Stimulated activated CD8-positive, alpha-beta memory T cell treated with anti-CD3 and anti-CD28 coated beads, Interleukin-7, amount 100 ng/mL, for 24 hours (primary cell): ENCODE measurements at places on chromosomes 6 and 20.

- no peak for DNase-seq
These were observed 44.2 kb downstream of the HLA-DPB1 start for GRCh38 chr6:33120001-33120400.

- DNase-seq: no peak
These were observed 149.1 kb downstream of the TBX18 start for GRCh38 chr6:84615113-84615850.

DNA sequence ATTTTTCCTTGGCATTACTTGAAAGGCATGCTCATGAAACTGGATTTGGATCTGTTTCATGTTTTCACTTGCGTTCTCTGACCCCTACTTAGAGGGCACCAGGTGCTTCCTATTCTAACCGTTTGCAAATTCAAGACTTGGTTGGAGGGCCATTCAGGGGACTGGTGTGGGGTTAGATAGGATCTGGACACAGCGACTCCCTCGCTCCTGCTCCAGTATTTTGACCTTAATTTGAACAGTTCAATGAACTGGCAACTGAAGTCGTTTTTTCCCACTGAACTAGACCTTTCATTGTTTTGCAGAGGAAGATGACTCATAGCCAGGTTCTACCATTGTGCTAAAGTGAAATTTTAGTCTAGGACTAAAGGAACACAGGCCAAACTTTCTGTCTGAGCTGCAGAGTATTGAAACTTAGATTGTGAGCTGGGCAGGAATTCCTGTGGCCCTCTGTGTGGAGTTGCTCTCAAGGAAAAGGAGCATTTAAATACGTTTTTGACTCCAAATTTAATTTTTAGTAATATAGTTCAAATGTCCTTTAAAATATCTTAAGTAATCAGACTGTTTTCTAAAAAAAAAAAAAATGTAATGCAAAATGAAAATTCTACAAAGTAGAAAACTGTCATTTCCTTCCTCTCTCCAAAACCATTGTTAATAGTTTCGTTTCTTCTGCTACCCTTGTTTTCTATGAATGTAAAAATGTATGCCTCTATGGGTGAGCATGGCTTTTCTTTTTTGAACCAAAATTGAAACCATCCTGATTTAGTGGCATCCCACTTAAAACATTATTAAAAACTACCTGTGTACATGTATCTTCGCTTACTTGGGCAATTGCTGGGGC is 64.8 kb downstream of the UTRN start:
- DNase-seq: no peak

DNA sequence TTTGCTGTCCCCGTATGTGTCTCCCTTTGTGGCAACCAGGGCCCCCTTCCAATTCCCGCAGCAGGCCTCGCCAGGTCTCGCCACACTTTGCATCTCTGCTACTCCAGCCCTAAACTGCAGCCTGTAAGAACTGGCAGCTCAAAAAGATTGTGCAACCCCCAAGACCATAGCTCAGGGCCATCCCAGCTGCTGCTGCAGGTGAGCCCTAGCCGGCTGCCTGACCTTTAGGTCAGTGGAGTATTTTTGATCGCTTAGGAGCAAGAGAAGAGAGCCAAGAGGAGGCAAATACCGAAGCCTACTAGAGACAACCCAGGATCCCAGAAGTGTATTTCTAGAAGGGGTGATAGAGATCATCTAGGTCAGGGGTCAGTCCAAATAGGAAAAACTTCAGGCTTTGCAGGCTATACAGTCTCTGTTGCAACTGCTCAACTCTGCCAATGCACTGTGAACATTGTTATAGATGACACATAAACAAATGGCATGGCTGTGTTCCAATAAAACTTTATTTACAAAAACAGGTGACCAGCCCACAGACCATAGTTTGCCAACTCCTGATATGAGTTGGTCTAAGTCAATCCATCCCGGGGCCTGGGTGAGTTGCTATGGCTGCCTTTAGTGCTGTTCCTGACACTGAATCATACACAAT is 138.4 kb downstream of the EYA2 start:
- no peak for DNase-seq

DNA sequence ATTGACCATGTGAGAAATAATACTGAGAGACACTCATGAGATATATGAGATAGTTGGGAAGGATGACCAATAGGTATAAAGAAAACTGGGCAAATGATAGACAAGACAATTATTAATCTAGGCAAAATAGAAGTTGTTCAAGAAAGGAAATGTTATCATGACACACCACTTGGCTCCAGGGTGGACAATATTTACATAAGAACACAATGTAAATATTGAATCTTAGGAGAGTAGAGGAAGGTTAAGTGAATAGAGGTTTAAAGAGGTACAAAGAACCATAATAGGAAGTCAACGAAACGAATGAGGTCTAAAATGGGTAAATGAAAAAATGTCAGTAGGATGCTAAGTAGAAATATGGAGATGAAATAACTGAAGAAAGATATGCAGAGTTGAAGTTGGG is 126.5 kb downstream of the MBOAT1 start:
- DNase-seq: no peak

DNA sequence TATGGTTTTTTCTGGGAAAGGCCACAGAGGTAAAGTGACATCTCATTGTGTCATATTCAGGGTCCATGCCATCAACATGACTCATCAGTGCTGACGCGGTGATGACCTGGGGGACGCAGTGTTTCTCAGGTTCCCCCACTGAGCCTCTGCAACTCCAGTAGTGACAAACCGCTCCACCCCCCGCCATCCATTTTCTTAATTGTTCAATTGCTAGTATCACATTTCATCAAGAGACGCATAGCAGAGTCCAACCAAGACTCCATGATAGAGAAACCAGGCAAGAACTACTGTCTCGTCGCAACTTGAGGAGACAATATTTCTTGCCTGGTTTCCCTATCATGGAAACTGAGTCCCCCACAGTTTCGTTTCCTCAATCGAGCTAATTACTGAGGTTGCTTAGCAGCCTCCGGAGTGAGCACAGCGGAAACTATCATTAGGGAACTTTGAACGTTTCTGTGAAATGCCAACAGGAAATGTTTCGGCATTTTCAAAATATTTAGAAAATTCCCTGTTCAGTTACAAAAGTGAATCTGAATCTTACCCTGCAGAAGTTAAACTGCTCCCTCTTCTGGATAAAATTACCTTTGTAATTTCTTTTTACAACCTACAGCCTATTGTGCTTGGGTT is 12.2 kb upstream of the SERPINB1 start:
- DNase-seq: peak; percentile 69

GRCh38 chr6:132526461-132526860 is 11.6 kb upstream of the TAAR9 start:
- DNase-seq: no peak

- no peak for DNase-seq
These were observed 378.0 kb upstream of the FLRT3 start for GRCh38 chr20:14715400-14715799.

DNA sequence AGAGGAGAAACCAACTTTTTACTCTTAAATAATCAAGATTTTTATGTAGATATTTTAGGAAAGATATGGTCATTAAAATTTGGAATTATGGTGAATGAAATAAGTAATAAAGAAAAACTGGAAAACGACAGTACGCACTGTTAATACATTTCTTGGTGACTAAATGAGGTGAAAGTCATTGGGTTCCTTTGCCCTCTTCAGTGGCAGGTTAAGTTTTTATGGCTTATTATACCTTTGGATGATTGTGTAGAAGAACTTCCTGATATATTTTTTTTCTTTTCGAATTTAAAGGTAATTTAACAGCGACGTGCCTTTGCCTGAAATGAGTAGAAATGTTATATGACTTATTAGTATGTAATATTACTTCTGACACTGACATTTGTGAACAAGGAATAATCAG is 43.4 kb downstream of the FOXO3 start:
- no peak for DNase-seq

GRCh38 chr6:37897321-37897720 is 77.8 kb downstream of the ZFAND3 start:
- DNase-seq: no peak

DNA sequence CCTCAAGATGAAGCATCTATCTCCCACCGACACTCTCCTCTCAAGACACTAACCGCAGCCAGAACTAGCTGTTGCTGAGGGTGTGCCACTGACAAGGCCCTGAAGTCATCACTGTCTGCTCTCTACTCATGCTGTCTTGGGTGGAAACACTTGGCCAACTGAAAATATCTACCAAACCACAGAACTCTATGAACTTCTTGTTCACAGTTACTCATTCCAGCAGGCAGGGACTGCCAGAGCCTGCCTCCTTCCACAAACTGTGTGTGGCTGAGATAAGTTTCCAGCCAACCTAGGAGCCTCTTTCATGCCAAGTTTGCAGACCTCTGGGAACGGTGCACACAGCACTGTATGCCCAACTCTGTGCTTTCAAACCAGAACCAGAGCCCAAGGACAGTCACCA is 45.5 kb upstream of the NXT1 start:
- no peak for DNase-seq

DNA sequence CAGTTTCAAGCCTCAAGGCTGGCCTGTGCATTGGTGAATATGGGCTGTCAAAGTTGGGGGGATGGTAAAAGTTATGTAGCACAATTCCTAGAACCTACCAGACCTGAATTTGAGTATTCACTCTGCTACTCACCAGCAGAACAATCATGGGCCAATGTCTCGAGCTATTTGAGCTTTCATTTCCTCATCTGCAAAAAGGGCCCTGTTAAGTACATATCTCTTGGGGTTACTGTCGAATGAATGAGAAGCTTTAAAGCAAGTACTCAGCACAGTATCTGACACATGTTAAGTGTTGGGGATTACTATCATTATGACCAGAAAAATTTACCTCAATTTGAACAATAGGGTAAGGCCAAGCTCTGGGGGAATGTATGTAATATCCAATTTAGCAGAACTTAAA is 13.5 kb upstream of the ENPP4 start:
- DNase-seq: no peak

GRCh38 chr6:158468666-158469065 is 91.2 kb upstream of the TMEM181 start:
- DNase-seq: no peak

GRCh38 chr20:24718696-24719095 is 230.4 kb upstream of the CST7 start:
- no peak for DNase-seq

GRCh38 chr20:3070725-3071124 is 695 bp upstream of the OXT start:
- DNase-seq: no peak

DNA sequence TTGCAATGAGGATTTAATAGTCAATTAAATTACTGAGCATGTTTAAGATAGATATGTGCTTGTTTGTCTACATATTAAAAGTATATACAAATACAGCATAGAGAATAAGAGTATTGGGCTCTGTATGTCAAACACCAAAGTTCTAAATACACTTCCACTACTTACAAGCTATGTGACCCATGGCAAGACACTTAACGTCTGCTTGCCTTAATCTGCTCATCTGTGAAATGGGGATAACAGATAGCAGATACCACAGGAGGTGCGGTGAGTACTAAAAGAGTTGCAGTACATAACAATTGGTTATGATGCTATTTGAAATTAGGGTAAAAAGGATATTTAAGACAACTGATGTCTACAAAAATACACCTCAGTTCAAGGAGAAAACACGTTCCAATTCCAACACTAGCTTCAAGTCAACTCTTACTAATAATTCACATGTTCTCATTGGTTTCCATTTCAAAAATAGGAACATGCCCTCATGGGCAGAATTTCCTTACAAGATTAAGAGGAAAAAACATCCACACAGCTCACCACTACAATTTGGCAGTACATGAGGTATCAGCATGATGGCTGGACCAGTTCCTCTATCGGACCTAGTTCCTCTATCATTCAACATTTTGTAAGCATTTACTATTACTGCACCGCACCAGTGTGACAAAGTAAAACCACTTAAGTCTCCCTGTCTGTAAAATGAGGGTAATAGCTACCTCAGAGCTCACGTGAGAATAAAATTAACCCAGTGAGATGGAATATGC is 101.1 kb downstream of the SMLR1 start:
- no peak for DNase-seq

DNA sequence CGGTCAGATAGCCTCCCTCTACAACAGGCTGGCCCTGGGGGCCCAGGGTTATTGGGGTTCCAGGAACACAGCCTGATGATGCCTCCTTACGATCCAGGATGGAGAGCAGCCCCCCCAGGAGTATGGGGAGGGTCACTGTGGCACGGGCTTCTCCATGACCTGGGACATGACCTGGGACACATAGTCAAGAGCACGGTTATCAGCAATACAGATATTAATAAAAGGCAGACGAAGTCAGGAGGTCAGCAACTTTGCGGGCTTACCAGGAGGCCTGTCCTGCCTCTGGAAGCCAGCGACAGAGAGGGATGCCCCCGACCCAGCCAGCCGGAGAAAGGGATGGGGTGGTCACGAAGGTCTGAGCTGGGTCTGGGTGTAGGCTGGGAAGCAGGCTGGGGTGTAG is 795 bp downstream of the MMP24OS start:
- DNase-seq: no peak

GRCh38 chr6:136467186-136467585 is 83.0 kb downstream of the MAP7 start:
- DNase-seq: no peak
